H9 (cell line): ENCODE measurements at places on chromosomes 16 and 17.

GRCh38 chr17:67390006-67390645, 13.0 kb downstream of the PITPNC1 start:
- DNase-seq = no peak

DNA sequence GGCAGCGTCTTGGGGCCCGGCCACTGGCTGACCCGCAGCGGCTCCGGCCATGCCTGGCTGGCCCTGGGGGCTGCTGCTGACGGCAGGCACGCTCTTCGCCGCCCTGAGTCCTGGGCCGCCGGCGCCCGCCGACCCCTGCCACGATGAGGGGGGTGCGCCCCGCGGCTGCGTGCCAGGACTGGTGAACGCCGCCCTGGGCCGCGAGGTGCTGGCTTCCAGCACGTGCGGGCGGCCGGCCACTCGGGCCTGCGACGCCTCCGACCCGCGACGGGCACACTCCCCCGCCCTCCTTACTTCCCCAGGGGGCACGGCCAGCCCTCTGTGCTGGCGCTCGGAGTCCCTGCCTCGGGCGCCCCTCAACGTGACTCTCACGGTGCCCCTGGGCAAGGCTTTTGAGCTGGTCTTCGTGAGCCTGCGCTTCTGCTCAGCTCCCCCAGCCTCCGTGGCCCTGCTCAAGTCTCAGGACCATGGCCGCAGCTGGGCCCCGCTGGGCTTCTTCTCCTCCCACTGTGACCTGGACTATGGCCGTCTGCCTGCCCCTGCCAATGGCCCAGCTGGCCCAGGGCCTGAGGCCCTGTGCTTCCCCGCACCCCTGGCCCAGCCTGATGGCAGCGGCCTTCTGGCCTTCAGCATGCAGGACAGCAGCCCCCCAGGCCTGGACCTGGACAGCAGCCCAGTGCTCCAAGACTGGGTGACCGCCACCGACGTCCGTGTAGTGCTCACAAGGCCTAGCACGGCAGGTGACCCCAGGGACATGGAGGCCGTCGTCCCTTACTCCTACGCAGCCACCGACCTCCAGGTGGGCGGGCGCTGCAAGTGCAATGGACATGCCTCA, 773 bp downstream of the NTN3 start:
- DNase-seq = no peak

DNA sequence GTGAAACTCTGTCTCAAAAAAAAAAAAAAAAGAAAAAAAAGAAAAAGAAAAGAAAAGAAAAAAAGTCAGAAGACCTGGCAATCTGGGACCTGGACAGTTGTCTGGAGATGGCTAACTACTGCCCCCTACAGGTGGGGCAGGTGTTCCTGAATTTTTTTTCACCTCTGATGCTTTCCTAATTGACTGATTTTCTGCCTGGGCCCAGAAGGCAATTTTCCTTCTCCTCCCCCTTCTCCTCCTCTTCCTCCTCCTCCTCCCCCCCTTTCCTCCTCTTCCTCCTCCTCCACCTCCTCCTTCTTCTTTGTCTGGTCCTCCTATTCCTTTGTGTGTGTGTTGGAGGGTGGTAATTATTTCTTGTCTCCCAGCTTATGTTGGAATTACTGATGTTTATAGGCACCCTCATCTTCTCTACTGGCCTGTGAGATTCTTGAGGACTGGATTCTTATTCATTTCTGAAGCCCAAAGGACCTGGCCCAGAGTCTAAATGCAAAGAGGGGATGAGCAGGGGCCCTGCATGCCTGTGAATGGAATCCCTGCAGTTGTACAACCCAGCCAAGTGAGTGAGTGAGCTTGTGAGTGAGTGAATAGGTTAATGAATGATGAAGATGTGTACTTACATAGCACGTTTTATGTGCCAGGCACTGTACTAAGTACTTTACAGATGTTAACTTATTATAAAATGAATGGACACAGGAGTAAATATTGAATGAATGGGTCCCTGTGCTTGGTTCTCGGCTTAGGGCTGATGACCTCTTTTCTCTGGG, 26.9 kb downstream of the IRX5 start:
- peak; percentile 42 for DNase-seq

GRCh38 chr16:60704726-60705125, 1331.5 kb downstream of the CDH8 start:
- no peak for DNase-seq

GRCh38 chr16:56763291-56763916, 33.5 kb downstream of the NUP93 start:
- DNase-seq = no peak

DNA sequence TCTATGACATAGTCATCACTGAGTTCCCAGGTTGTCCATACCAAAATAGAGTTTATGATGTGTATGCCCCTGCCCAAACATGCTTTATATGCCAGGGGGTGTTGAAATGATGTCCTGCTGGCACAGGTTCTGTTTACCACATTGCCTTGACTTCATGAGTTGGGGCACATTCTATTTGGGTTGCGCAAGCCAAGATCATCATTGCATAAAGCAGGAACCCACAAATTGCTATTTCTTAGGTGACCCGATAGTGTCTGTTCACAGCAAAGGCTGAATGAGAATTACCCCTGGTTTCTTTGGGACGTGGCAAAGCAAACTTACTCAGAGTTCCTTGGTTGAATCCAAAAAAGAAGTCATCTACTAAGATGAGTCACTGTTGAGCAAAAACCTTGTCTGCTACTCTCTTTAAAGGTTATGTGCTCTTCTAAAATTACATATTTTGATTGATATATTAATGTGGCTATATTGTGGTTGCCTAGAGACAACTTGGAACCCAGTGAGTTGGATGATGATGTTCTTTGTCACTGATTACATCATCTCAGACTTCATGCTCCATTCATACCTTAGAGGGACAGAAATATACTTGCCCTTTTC, 912.6 kb upstream of the SOX9 start:
- DNase-seq = no peak

GRCh38 chr17:38704606-38705522, at the start of gene MLLT6:
TSS of gene MLLT6 (plus strand) at chr17:38705273. CDS start at chr17:38705633, 360 bp downstream.
- DNase-seq = peak; percentile 73

GRCh38 chr17:58568044-58568799, 53.8 kb upstream of the MTMR4 start:
- no peak for DNase-seq

GRCh38 chr16:81716478-81717225, 62.4 kb upstream of the PLCG2 start:
- no peak for DNase-seq

DNA sequence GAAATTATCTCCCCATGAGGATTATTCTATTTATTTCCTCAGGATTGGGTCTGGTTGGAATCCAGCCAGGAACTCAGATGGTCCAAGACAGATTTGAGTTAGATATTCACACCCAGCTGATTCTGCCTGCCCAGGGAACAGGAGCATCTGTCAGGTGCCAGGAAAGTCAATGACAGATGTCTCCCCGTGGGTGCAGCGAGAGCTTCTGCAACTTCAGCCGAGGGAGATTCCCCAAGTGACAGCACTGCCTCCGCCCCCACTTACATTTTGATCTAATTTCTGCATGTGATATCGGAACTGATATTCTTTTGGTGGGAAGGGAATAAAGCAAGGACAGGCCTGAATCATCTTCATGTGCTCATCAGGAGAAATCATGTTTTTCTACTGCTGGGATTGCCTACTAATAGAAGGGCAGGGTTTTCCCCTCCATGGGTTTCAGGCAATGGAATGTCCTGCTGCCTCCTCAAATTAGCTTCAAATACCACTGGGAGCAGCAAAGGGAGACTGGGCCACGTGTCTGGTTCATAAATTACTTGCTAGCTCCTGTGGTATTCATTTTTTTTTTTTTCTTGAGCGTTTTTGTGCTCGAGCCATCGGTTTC, 15.7 kb upstream of the DHX8 start:
- no peak for DNase-seq

GRCh38 chr17:63550817-63551639, 751 bp downstream of the DCAF7 start:
- DNase-seq = peak; percentile 69

- no peak for DNase-seq
These were observed 12.8 kb downstream of the PDK2 start for GRCh38 chr17:50107790-50108414.

- no peak for DNase-seq
These were observed 42.0 kb downstream of the TBX21 start for GRCh38 chr17:47774987-47775580.

GRCh38 chr16:17365211-17365541, 105.6 kb downstream of the XYLT1 start:
- no peak for DNase-seq

DNA sequence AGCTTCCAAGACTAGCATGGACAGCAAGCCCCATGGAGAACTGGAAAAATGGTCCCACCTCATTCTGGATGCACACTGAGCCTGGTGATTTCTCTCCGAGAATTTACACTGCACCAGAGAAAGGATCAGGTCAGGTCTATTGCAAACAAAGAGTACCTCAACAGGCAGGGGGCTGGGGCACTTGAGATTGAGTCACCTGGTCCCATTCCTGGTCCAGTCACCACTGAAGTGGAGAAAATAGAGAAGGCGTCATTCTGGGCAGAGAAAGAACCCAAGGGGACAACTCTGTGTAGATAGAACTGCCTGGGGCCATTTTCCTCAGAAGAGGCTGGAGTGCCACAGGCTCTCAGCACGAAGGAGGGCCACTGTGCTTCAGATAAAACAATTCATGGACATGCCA, 38.4 kb downstream of the CENPV start:
- no peak for DNase-seq

DNA sequence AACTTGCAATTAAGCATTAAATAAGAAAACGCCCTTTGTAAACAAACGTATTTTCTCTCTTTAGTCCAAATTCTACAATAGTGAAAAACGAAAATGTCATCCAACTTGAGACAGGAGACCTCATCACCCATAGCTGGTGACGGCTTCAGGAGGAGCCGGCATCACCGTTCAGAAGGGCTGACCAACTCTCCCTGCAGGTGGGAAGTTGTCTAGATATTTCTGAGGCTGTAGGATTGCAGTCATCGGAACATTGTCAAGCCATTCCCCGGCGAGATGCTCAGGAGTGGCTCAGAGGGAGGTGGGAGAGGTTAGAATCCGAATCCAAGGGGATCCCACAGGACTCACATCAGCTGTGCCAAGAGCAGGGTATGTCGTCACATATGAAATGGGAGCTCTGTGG, 76.7 kb downstream of the RBFOX3 start:
- no peak for DNase-seq

DNA sequence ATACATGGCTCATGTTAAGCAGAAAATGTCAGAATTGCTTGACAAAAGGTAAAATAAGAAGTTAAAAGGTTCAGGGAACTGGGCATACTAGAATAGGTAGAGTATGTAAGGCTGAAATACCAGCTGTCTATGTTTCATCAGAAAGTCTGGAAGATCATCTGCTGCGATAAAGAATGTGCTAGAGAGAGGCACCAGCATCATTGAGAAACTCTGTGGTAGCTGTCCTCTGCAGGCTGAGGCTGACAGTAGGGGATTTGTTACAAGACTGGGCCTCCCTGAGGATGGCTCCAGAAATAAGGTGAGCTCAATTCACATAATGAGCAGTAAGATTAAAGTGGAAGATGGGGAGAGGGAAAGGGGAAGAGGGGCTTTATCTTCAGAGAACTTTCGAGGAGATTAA, 4.5 kb upstream of the ZNF287 start:
- DNase-seq = no peak

- no peak for DNase-seq
These were observed 2.6 kb downstream of the ATP2A3 start for GRCh38 chr17:3961564-3962047.

DNA sequence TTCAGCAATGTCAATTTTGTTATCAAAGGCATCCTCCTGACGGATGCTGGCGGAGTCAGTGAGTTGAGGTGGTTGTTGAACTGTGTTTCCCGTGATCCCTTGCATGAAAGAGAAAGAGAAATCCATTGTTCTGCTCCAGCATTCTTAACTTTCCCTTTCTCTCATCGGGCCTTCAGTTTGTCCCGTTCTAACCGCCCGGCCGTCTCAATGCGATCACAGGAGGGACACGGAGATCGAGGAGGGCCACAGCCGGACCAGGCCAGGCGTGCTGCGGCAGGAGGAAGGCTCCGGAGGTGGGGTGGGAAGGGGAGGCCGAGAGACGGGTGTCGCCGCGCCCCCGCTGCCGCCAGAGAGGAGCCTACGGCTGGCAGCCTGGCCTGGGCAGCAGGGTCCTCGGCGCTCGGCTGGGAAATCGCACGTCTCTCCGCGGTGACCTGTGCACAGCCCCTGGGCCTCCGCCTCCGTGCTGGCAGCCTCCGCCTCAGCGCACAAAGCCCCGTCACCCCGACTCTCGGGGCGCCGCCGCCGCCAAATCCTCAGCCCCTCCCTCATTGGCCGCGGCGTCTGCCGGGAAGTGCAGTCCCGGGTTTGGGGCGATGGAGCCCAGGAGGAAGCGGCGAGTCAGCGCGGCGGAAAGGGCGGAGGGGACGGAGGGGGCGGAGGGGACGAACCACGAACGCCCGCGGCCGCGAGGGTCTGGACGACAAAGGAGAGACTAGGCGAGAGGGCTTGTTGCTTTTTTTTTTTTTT, 38.1 kb downstream of the SOST start:
- peak; percentile 81 for DNase-seq

- no peak for DNase-seq
These were observed 203.1 kb downstream of the MSI2 start for GRCh38 chr17:57459286-57459915.

DNA sequence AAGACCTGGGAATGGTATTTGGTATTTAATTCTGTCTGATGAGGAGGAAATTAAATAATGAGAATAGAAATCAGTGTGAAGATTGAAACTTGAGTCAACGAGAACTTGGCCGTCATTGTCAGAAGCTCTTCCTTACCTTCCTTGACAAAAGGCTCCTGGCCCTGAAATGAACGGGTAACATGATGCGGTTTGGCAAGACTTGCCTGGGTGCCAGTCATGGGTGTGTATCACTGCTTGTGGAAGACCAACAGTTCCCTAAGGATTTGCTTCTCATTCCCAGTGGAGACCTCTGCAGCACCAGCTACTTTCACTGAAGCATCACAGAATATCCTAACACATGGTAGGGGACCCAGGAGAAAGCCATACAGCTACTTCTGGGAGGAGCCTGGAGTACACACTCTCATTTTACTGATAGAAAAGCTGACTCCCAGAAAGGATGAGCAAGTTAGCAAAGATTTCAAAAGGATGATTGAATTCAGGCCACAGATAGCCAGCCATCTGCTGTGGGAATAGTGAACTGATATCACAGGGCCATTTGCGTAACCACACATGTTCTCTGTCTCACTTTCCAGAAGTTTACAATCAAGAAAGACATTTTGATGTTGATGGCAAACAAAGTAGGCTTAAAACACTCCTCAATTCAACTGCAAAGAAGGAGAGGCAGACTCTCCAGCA, 258.1 kb upstream of the SALL1 start:
- no peak for DNase-seq

DNA sequence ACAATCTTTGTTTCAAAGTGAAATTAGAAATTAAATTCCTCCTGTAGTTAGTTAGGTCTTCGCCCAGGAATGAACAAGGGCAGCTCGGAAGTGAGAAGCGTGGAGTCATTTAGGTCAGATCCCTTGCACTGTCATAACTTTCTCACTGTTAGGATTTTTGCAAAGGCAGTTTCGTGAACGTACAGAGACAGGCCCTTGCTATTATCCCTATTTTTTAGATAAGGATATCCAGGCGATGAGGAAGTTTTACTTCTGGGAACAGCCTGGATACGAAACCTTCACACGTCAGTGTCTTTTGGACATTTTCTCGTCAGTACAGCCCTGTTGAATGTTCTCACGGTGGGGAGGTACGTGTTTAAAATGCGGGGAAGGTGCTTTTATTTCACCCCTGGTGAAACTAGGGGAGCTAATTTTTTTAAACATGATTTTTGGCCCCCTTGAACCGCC, 318 bp upstream of the RBL2 start:
- DNase-seq = no peak
